ENCODE measurements at places on chromosomes 16 and 17. TPM values are rescaled to one million over a fixed set of nuclear protein-coding genes. Genes with fewer than 3 reads are reported as not detected.

The SMIM36 gene
- total RNA-seq, result 0.37 TPM

DNA sequence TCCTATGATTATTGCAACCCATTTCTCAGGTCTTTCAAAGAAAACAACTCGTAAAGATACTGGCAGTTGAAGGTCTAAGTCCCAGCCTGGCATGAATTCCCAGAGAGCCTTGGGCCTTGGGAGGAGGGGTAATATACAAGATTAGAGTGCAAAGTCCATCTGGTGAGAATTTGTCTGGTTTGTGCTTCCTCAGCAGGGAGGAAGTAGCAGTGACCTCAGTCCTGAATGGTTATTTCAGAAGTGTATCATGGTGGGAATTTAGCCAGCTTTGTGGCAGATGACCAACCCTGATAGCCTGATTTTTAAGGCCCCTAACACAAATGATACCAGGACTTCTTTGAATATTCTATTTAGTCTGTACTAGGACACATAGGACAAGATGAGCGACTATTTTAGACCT lies 151.2 kb upstream of the TBX2 start:
- no peak for DNase-seq
- no peak overlapping the region for H3K27ac ChIP-seq
- peaks cover 8% of the 10 kb centered on the region for H3K4me1 ChIP-seq
- H3K27me3 ChIP-seq, result no peaks in the 10 kb centered on the region

- no peak overlapping the region for H3K27ac ChIP-seq
- H3K4me3 ChIP-seq, result no peak overlapping the region
Measured at GRCh38 chr17:61403801-61404662, 4.4 kb downstream of the TBX2 start.

DNA sequence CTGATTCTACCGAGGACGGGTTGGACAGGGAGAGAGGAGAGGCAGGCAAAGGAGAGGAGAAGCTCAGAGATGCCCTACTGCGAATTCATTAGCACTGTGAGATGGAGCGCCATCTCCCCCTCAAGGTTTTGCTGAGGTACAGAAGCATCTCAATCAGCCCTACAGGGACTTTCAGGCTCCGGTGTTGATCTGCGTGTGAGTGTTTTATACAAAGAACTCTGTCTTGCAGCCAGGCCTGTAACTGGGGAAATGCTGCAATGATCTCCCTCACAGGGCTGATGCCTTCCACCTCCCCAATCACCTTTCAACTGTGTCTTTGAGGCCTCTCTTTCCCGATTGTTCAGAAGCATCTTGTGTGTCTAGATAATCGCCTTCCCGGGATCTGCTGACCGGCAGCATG lies 74.8 kb downstream of the IRX6 start:
- DNase-seq, result no peak
- no peak overlapping the region for H3K4me3 ChIP-seq
- H3K36me3 ChIP-seq, result no peaks in the 10 kb centered on the region
- H3K27me3 ChIP-seq, result peaks cover 45% of the 10 kb centered on the region
- H3K27ac ChIP-seq, result no peak overlapping the region

The GUCY2D gene
- 1.4 TPM for total RNA-seq

DNA sequence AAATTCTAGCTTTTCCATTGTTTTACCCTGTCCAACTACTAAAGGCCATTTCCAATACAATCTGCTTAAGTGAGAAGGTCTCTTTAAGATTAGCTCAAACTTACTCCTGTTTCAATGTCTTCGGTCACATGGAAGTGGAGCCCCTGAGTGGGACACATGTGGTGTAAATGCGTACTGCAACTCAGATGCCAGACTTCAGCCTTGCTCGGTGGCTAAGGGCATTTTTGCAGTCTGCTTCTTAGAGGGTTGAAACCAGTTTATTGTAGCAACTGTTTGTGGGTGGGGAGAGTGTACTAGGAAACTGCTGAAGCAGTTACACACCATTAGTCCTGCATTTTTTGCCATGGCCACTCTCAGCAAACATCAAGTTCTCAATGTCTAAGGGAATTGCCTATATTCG lies 140.6 kb downstream of the PARN start:
- H3K4me3 ChIP-seq, result no peak overlapping the region
- no peak overlapping the region for H3K27ac ChIP-seq
- no peaks in the 10 kb centered on the region for H3K27me3 ChIP-seq
- H3K36me3 ChIP-seq, result no peaks in the 10 kb centered on the region
- peak; percentile 37 for DNase-seq

DNA sequence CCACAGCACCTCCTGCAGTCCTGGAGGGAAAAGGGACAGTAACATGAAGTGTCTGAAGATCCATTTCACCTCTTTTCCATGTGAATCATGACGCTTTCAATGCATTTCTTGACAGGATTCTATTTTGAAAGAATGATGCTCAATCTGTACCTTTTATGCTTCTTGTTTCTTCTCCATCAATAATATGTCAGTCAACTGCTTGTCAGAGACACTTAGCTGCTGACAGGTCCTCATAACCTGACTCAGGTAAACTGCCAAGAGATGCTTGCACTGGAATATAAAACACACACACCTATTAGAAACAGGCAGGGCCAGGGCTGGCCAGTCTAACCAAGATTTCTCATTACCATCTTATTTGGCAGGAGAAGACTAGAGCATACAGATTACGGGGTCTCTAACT lies 21.6 kb downstream of the ZSWIM7 start:
- DNase-seq, result no peak
- no peaks in the 10 kb centered on the region for H3K27me3 ChIP-seq
- peaks cover 70% of the 10 kb centered on the region for H3K4me1 ChIP-seq
- no peak overlapping the region for H3K27ac ChIP-seq
- H3K36me3 ChIP-seq, result peaks cover 10% of the 10 kb centered on the region
- no peak overlapping the region for H3K4me3 ChIP-seq

DNA sequence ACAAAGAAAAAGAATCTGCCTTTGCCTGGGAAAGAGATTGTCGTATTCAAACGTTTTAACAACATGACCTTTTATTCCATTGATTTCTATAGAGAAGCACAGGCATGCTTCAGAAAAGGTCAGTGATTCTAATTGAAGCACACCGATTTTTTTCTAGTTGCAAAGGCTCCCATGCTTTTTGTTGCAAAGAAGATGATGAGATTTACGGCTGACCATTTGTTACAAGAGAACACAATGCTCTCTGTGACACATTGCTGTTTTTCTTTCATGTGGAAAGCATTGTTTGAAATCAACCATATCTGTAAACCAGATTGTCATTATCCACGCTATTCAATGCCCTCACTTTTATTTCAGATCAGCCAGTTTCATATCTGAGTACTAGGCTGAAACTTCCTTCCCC lies 99.8 kb downstream of the NLK start:
- no peaks in the 10 kb centered on the region for H3K27me3 ChIP-seq
- no peak overlapping the region for H3K27ac ChIP-seq

- no peak for DNase-seq
- H3K36me3 ChIP-seq, result peaks cover 14% of the 10 kb centered on the region
- H3K4me3 ChIP-seq, result no peak overlapping the region
- H3K27me3 ChIP-seq, result no peaks in the 10 kb centered on the region
- H3K27ac ChIP-seq, result no peak overlapping the region
- peaks cover 43% of the 10 kb centered on the region for H3K4me1 ChIP-seq
Measured at GRCh38 chr16:31111881-31112466, 3.8 kb downstream of the BCKDK start.

The KRT13 gene
- total RNA-seq, result 3.7 TPM

The EMC6 gene
- total RNA-seq, result 62.4 TPM

The KRT24 gene
- total RNA-seq, result not detected

The KIF19 gene
- total RNA-seq, result 0.15 TPM

DNA sequence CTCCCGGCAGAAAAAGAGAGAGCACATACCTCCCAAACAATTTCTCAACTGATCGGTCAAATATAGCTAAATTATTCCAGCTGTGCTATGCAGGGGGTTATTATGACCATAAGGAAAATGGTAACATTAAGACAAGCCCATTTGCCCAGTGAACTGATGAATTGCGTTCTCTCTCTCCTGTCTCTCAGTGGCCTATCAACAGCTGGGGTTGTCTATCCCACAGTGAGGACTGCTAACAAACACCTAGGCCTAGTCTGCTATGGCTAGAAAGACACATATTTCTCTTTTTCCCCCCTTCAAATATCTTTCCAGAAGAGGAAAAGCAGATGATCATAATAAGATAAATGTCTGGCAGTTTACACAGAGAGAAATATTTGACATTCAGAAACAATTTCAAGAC lies 263.8 kb upstream of the ELAC2 start:
- no peaks in the 10 kb centered on the region for H3K4me1 ChIP-seq
- H3K36me3 ChIP-seq, result no peaks in the 10 kb centered on the region
- no peak overlapping the region for H3K4me3 ChIP-seq
- no peak for DNase-seq
- H3K27me3 ChIP-seq, result no peaks in the 10 kb centered on the region
- no peak overlapping the region for H3K27ac ChIP-seq

DNA sequence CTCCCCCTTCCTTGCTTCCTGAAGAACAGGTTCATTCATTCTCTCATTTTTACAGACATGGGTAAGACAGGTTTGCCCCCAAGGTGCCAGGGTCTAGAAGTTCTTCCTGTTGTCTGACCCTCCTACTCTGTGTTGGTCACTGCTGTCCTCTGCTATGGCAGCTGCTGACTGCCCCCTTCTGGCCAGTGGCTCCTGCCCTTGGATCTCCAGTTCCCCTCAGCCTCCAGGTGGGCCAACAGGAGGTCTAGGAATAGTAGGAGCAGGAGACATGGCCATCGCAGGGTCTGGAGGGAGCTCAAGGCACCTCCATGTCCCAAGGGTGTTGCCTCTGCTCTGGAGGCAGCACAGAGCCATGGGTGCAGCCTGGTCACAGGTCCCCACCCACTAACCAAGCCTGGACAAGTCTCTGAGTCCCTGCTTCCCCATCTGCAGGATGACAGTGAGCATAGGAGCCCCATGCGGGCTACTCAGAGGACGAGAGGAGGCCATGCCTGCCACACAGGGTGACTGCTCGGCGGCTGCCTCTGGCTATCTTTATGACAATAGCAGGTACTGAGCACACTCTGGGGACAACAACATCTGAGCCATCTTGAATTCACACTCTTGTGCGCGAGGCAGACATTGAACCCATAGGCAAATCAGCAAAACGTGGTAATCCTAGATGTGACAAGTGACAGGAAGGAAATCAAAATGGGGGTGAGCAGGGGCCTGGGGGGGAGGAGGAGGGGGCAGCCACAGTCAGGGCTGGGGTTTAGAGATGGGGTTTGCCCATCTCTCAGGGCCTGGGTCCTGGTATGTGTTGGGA lies 27.0 kb upstream of the NXPH3 start:
- no peak overlapping the region for H3K27ac ChIP-seq
- no peaks in the 10 kb centered on the region for H3K27me3 ChIP-seq
- H3K36me3 ChIP-seq, result no peaks in the 10 kb centered on the region
- H3K4me3 ChIP-seq, result no peak overlapping the region
- H3K4me1 ChIP-seq, result no peaks in the 10 kb centered on the region

GRCh38 chr17:50558941-50559614 lies 1.4 kb upstream of the CACNA1G start:
- H3K4me3 ChIP-seq, result no peak overlapping the region
- H3K27me3 ChIP-seq, result no peaks in the 10 kb centered on the region
- no peaks in the 10 kb centered on the region for H3K36me3 ChIP-seq
- no peak for DNase-seq
- peaks cover 6% of the 10 kb centered on the region for H3K4me1 ChIP-seq

The OTOA gene
- not detected for total RNA-seq

The HIGD1B gene
- not detected for total RNA-seq

The KRT39 gene
- not detected for total RNA-seq

GRCh38 chr17:39968761-39969160 lies 6.0 kb downstream of the GSDMA start:
- H3K27ac ChIP-seq, result no peak overlapping the region
- no peak for DNase-seq
- H3K4me3 ChIP-seq, result no peak overlapping the region

DNA sequence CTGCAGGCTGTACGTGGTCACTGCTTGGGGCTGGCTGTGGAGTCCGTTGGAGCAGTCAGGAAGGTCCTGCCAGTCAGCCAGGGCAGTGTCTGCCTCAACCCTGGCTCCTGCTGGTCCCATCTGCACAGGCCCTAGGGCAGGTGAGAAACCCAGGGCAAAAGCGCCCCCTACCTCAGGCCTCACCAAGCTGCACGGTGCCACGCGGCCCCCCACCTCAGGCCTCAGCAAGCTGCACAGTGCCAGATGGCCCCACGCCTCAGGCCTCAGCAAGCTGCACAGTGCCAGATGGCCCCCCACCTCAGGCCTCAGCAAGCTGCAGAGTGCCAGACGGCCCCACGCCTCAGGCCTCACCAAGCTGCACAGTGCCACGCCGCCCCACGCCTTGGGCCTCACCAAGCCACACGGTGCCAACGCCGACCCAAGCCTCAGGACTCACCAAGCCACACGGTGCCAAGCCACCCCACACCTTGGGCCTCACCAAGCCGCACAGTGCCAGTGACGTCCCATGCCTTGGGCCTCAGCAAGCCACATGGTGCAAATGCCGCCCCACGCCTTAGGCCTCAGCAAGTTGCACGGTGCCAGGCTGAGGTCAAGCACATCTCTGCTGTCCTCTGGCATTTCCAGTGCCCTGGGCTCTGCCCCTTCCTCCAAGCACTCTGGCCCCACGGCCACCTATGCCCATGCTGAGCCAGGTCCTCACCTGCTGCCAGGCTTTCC lies 5.5 kb downstream of the TMEM204 start:
- H3K4me1 ChIP-seq, result peaks cover 25% of the 10 kb centered on the region
- no peak overlapping the region for H3K27ac ChIP-seq
- no peaks in the 10 kb centered on the region for H3K27me3 ChIP-seq
- no peaks in the 10 kb centered on the region for H3K36me3 ChIP-seq

The TXNL4B gene
- total RNA-seq, result 15.5 TPM

DNA sequence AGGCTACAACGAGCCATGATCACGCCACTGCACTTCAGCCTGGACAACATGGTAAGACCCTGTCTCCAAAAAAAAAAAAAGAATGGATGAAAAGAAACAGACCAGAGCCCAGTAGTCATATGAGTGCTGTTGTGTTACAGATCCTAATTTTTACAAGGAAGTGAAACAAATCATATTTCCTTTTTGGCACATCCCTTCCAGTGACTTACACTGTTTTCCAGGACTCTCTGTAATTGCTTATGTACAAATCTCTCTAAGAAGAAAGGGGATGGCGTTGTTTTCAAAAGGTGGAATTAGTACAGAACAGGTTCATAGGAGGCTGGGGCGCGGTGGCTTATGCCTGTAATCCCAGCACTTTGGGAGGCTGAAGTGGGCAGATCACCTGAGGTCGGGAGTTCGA lies 19.8 kb upstream of the ZNF594 start:
- H3K4me3 ChIP-seq, result no peak overlapping the region
- no peak for DNase-seq
- H3K27ac ChIP-seq, result no peak overlapping the region
- no peaks in the 10 kb centered on the region for H3K4me1 ChIP-seq

The CDC42EP4 gene
- 54.9 TPM for total RNA-seq
